ENCODE measurements at places on chromosomes 4 and X.

GRCh38 chr4:38512840-38513239 is 151.2 kb upstream of the KLF3 start:
- no peak for DNase-seq

- DNase-seq, result no peak
Observed at GRCh38 chrX:73758250-73758649, 195.3 kb downstream of the CHIC1 start.

GRCh38 chr4:159540501-159540900 is 437.6 kb downstream of the RAPGEF2 start:
- DNase-seq, result no peak

- no peak for DNase-seq
Observed at GRCh38 chr4:74266081-74266480, 42.2 kb upstream of the EPGN start.

- no peak for DNase-seq
Observed at GRCh38 chr4:58163156-58163555, 1053.0 kb upstream of the IGFBP7 start.

- no peak for DNase-seq
Observed at GRCh38 chr4:135418353-135418752, 1216.8 kb upstream of the PABPC4L start.

GRCh38 chr4:100450449-100450848 is 67.4 kb downstream of the EMCN start:
- no peak for DNase-seq
